ENCODE measurements at places on chromosomes 4 and X. TPM values are rescaled to one million over a fixed set of nuclear protein-coding genes. Genes with fewer than 3 reads are reported as not detected.

DNA sequence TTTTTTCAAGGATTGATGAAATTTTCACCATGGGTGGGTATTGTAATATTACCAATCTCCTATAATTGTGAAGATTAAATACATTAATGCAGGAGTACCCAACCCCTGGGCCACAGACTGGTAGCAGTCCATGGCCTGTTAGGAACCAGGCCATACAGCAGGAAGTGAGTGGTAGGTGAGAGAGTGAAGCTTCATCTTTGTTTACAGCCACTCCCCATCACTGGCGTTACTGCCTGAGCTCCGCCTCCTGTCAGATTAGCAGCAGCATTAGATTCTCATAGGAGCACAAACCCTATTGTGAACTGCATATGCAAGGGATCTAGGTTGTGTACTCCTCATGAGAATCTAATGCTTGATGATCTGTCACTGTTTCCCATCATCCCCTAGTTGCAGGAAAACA is 15.1 kb downstream of the RAPGEF2 start:
- DNase-seq: no peak

- DNase-seq: no peak
Observed at GRCh38 chr4:179472164-179472563, 2029.9 kb upstream of the AGA start.

GRCh38 chr4:98662626-98663225 is 4.3 kb upstream of the TSPAN5 start:
- no peak for DNase-seq

- no peak for DNase-seq
Observed at GRCh38 chrX:39150220-39150619, 349.0 kb downstream of the MID1IP1 start.

The SHOX gene
- not detected for total RNA-seq
